ENCODE measurements at places on chromosomes 7 and 10.

DNA sequence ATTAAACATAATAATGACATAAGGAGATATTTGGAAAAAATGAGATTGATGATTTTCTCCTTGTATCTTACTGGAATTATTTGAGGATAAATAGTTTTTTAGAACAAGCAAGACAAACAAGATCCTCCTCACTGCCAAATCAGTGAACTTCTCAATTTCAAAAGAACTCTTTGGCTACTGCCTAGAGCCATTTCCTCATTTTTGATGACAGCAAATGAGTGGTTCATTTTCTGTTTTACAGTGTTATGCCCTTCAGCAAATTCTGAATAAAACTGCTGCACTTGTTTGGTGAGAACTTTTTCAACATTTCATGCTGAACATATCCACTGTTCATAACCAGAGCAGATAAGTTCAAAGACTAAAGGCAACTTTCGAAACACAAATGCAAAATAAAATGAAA, 42.5 kb upstream of the AHR start:
- no peak for DNase-seq

GRCh38 chr10:22222236-22223190, 4.7 kb upstream of the EBLN1 start:
- DNase-seq, result no peak

- no peak for DNase-seq
Observed at GRCh38 chr7:7720750-7721621, 2.6 kb upstream of the RPA3 start.

DNA sequence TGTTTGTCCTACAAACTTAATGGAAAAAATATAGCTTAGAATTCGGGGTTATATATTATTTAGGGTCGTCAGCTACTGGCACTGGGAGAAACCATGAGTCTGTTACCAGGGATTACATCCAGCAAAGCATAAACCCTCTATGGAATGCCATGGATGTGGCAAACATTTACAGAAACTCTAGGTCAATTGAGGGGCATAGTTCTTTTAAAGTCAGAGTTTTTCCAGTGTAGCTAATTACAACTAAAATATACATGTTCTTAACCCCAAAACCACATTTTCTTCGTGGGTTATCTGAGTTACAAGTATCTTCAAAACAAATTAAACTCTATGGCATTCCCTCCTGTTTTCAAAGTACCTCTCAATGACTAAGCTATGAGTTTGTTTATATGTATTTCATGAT, 99.3 kb upstream of the THSD7A start:
- DNase-seq, result no peak

DNA sequence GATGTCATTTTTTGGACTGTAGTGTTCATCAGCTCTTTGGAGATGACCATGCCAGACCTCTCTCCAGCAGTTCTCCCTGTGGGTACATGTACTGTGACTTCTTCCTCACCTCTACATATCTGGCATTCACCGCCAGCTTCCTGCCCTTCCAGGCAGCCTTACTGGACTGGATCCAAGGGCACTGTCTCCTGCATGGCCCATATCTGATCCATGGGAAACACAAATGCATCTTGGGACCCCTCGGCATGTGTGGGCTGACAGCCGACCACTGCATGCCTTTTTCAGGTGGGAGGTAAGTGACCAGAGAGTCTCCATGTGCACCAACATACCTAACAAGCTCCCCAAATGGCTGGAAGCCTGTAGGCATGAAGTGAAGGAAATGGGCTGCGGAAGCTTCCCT, 3.9 kb upstream of the BLVRA start:
- DNase-seq, result no peak

GRCh38 chr7:44977304-44977958, 1.4 kb downstream of the MYO1G start:
- peak; percentile 54 for DNase-seq

DNA sequence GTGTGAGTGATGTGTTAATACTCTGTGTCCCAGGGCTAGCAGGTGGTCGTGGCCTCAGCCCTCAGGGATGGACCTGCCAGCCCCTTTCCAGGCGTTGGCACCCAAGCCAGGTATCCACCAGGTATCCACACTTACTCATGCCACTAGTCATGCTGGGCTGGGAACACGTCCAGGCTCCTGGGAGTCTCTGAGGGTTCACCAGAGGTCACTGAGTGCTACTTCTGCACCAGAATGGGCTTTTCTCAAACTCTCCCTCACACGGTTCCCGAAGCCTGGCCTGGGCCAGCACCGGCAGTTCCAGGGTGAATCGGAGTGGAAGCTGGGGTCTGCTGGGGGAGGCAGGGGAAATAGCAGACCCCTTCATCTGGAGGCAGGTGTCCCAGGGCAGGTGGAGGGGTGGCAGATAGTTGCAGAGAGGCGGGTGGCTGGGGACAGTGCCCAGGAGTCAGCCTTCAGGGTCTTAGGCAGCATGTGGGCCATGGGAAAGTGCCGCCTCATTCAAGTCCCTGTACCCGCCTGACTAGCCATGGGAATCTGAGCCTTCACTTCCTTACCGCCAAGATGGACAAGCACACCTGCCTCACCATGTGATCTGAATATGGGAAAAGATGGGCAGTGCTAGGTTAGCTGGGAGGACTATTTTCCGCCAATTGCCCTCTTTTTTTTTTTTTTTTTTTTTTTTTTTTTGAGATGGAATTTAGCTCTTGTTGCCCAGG, 95.5 kb upstream of the GTF2I start:
- no peak for DNase-seq

DNA sequence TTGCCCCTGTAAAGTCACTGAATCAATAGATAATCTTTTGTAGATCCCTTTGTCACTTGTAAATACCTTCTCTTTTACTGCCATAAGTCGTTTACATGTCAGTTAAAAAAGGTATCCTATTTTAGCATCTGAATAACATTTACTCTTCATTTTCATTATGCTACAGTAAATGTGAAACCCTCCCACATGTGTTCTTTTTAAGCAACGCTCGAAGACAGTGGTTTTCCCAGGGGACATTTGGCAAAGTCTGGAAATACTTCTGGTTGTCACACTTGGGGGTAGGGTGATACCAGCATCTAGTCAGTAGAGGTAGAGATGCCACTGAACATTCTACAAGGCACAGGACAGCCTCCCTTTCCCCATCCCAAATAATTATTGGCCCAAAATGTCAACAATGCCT, 23.7 kb downstream of the ATAD1 start:
- no peak for DNase-seq

DNA sequence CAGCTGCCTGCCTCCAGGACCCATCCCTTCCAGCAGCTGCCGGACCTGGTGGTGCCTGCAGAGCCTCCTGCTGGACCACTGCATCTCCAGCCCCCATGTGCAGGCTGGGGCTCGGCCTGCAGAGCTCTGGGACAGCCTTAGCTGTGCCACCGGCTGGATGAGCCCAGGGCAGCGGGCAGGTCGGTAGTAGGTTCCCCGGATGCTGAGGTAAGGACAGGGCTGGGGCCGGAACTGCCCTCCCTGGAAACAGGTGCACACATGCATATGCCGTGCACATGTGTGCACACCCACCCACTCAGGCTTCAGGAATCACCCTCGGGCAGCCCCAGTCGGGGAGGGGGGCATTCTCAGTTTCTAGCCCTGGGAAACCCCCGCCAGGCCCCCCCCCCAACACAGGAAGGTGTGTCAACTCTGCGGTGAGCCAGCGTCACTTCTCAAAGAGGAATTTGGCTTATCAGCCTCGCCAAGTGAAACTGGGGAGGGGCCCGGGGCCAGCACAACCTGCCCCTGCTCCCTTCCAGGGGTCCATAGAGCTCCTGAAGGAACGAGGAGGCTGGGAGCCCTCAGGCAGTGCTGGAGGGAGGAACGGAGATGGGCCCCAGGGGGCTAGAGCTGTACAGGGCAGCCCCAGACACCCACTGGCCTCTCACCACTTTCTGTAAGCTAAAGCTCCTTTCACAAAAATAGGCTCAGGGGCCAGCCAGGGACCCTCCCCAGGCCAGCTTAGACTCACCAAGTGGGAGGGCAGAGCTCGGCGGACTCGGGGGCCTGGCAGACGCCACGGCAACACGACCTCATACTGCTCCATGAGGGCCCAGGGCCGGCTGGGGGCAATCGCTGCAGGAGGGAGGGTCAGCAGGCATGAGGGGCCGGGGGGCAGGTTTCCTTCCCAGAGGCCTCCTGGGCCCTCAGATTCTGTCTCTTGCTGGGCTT, 1.7 kb downstream of the ADAM8 start:
- DNase-seq, result peak; percentile 76
